Peyer's patch (tissue), 4 donors: ENCODE measurements at places on chromosomes 2 and 18. TPM values are rescaled to one million over a fixed set of nuclear protein-coding genes. Genes with fewer than 3 reads are reported as not detected.

ORC2 gene
- 23.8 TPM for total RNA-seq

SIX3 gene
- total RNA-seq: not detected

GRCh38 chr2:201276511-201276910, 16.2 kb downstream of the CASP8 start:
- DNase-seq: no peak

RAX gene
- total RNA-seq: not detected

- DNase-seq: no peak
Observed at GRCh38 chr2:241852981-241853631, 5.6 kb downstream of the PDCD1 start.

DNA sequence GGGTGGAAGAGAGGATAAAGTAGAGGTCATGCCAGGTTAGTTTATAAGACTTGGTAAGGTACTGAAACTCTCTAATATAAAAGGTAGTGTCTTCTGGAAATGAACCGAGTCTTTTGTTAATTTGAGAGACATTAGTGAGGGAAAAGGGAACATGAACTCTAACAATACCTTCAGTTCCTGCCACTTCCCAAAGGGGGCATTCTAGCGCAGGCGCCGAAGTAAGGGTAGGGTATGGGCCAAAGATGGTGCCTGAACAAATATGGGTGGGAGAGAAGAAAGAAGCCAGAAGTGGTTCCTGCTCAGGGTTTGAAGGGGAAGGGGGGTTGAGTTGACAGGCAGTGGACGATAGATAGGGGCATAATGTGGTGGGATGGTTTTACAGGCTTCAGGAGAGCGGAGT, 10.1 kb upstream of the REG1B start:
- no peak for DNase-seq

DNA sequence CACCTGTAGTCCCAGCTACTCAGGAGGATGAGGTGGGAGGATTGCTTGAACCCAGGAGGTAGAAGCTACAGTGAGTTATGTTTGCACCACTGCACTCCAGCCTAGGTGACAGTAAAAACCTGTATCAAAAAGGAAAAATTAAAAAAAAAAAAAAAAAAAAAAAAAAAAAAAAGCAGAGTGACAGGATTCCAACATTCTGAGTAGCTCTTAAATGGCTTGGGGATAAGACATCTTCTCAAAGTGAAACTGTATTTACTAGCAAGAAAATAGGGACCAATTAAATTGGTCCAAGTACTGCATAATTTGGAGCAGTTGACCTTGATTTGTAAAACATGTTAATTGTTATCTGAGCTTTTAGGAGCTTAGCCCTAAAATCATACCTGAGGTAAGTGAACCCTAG, 65.7 kb upstream of the TMEM247 start:
- no peak for DNase-seq

INSIG2 gene
- total RNA-seq: 29.7 TPM
